ENCODE measurements at places on chromosomes 6 and 20. TPM values are rescaled to one million over a fixed set of nuclear protein-coding genes. Genes with fewer than 3 reads are reported as not detected.

KCNK16 gene
- total RNA-seq: not detected

FBXL4 gene
- total RNA-seq: 14.7 TPM

ARMH2 gene
- total RNA-seq: not detected

RALGAPB gene
- 49.0 TPM for total RNA-seq

Data from fibroblast of the aortic adventitia (primary cell).